ENCODE measurements at places on chromosomes 6 and 20. TPM values are rescaled to one million over a fixed set of nuclear protein-coding genes. Genes with fewer than 3 reads are reported as not detected.

DNA sequence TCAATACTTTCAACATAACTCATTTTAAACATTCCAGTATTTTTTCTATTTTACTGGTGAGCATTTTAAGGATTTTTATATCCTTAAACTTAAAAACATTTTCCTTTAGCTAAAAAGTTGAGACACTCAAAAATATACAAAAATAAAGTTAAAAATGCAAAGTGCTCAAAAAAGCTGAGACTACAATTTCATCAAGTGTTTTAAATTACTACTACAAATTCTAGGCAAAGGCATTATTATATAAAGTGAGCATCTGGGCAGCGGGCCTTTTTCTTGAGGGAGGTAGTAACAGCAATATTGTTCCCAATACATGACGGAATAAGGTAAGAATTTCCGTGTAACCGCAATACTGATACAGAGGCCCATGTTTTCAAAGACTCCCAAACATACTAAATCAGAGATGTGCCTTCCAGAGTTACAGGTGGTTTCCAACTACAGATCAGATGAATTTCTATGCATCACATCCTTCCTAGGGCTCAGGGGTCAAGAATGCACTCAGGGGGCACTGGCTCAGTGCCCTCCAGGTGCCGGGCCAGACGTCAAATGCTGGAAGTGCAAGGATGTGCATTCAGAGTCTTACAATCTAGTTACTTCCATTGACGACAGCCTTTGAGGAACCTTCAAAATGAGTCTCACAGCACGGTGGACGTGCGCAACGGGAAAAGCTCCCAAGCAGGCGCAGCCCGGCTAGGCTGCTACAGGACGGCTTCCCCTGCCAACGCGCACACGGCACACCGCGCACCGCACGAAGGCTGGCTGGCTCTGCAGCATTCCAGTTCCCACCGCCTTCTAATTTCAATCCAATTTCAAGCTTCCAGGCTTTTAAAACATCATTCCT, 1.7 kb downstream of the PHF10 start:
- peak overlapping the region; percentile 92 for H3K27ac ChIP-seq
- H3K4me3 ChIP-seq, result peak overlapping the region; percentile 68
- H3K27me3 ChIP-seq, result no peaks in the 10 kb centered on the region
- peak; percentile 34 for DNase-seq
- H3K36me3 ChIP-seq, result no peaks in the 10 kb centered on the region
- peaks cover 12% of the 10 kb centered on the region for H3K4me1 ChIP-seq

- H3K4me1 ChIP-seq, result peaks cover 10% of the 10 kb centered on the region
- H3K27ac ChIP-seq, result no peak overlapping the region
- no peaks in the 10 kb centered on the region for H3K27me3 ChIP-seq
- H3K36me3 ChIP-seq, result peaks cover 10% of the 10 kb centered on the region
- no peak for DNase-seq
- H3K4me3 ChIP-seq, result no peak overlapping the region
These were observed 47.4 kb downstream of the TCP11 start for GRCh38 chr6:35093783-35094182.

DNA sequence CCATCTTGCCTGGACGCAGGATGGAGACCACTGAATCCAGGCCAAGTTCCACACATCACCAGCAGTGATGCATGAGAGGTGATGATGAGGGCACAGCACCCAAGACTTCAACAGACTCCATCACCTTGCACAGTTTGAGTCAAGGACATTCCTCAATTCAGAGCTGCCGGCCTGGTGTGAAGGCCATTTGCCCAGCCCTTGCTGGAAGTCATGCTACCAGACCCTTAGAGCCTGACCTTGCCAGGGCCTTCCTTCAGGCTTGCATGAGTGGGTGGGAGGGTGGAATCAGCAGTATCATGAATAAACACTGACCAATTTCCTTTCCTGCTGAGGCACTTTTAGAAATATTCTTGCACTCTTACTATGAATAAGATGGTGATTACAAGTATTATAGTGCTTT, 130.2 kb upstream of the SSTR4 start:
- no peak overlapping the region for H3K27ac ChIP-seq
- no peaks in the 10 kb centered on the region for H3K4me1 ChIP-seq
- no peaks in the 10 kb centered on the region for H3K36me3 ChIP-seq
- H3K27me3 ChIP-seq, result no peaks in the 10 kb centered on the region
- H3K4me3 ChIP-seq, result no peak overlapping the region

DNA sequence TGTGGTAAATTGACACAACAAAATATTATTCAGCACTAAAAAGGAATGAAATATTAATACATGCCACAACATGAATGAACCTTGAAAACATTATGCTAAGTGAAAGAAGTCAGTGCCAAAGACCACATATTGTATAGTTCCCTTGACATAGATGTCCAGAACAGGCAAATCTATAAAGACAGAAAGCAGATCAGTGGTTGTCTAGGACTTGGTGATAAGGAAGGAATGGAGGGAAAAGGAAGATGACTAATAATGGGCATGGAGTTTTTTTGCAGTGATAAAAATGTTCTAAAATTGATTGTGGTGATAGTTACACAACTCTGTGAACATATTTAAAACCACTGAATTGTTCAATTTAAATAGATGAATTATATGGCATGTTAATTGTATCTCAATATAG, 32.5 kb downstream of the TBX18 start:
- H3K4me1 ChIP-seq, result no peaks in the 10 kb centered on the region
- H3K27me3 ChIP-seq, result no peaks in the 10 kb centered on the region
- H3K36me3 ChIP-seq, result no peaks in the 10 kb centered on the region
- H3K27ac ChIP-seq, result no peak overlapping the region

- DNase-seq, result no peak
- H3K4me3 ChIP-seq, result no peak overlapping the region
- H3K27me3 ChIP-seq, result no peaks in the 10 kb centered on the region
- no peaks in the 10 kb centered on the region for H3K4me1 ChIP-seq
These were observed 138.0 kb downstream of the FUT9 start for GRCh38 chr6:96153775-96154174.

- no peaks in the 10 kb centered on the region for H3K36me3 ChIP-seq
- no peak for DNase-seq
- no peak overlapping the region for H3K27ac ChIP-seq
These were observed 21.5 kb upstream of the HLA-C start for GRCh38 chr6:31293343-31293742.

DNA sequence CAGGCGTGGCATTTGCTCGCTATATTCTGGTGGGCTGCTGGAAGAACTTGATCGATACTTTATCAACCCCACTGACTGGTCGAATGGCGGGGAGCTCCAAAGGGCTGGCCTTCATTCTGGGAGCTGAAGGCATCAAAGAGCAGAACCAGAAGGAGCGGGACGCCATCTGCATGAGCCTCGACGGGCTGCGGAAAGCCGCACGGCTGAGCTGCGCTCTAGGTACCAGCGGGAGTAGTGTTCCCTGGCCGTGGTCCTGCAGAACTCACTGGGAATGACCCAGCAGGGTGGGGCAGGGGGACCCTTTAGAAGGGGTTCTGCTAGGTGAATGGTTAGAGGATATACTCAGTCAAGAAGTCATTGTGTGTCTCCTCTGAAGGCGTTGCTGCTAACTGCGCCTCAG, 68.4 kb upstream of the PBOV1 start:
- no peaks in the 10 kb centered on the region for H3K27me3 ChIP-seq
- no peak overlapping the region for H3K4me3 ChIP-seq
- DNase-seq, result no peak
- H3K27ac ChIP-seq, result no peak overlapping the region
- no peaks in the 10 kb centered on the region for H3K36me3 ChIP-seq

The ADGRF5 gene
- 2.8 TPM for total RNA-seq

The PLCB4 gene
- 6.4 TPM for total RNA-seq

The ANKEF1 gene
- 6.4 TPM for total RNA-seq

The ZNF292 gene
- total RNA-seq, result 17.5 TPM
